ENCODE measurements at places on chromosomes 5 and 9.
A peak's percentile ranks its signal among the peaks of the same experiment; 100 is the strongest.

DNA sequence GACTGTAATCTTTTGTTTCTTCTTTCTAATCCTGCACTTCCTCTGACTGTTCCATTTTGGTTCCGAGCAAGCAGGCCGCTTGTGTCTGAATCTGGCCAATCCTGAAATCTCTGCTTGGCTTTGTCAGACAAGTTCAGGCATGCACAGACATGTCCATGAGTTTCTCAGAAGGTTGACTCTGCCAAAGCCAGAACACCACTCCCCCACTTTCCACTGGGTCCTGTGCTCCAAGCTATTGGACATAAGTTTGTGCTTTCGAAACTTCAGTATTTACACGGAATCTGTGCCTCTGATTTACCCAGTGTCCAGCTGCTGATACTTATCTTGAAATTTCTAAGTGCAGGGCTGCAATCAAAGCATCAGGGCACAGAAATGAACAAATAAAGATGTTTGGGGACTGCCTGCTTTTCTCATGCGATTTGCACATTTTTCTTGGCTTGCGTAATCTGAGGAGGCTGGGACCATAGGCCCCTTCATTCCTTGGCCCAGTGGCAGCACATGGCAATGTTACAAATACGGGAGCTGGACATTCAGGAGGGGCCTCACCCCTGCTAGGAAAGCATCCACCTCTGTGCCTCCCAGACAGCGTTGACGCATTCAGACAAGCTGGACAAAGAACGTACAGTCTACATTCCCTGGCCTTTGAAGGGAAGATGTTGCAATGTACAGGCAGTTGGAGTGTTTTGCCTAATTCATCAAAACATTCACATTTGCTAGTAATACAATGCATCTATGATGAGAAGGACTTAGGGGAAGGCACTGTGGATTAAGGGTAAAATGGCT is 209.2 kb upstream of the PAPPA start:
- no peak for DNase-seq

GRCh38 chr9:137320555-137321384 is 18.7 kb upstream of the NRARP start:
- DNase-seq: no peak

GRCh38 chr5:6722015-6722414 is 8.8 kb downstream of the TENT4A start:
- DNase-seq: no peak

DNA sequence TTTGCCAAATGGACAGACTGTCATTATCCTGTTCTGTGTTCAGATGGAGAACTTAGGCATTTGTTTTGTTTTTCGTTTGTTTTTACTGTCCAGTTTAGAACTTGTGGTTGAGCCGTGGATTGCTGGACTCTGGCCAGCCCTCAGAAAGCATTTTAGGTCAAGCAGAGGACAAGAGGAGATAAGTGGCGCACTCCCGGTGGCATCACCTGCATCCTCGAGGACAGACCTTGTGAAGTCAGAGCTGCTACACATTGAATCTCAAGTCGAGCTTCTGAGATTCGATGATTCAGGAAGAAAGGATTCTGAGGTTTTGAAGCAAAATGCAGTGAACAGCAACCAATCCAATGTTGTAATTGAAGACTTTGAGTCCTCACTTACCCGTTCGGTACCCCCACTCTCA is 8.9 kb downstream of the MTRR start:
- no peak for DNase-seq

- DNase-seq: no peak
These were observed 73.8 kb downstream of the MAPKAP1 start for GRCh38 chr9:125633116-125633745.

DNA sequence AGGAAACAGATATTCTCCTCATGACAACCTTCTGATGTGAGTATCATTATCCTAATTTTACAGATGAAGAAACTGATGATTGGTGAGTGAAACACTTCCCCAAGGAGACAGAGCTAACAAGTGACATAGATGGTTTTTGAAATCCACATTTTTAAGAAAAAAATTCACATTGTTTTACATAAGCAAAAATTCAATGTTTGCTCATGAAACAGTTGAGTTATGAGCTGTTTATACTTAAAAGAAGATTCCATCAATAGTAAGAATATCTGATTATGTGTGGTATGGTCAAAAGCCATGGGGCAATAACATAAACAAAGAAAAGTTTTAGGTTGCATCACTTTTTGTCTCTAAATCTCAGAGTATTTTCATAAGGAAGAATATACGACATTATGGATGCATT is 167.9 kb upstream of the PAPPA start:
- no peak for DNase-seq

- no peak for DNase-seq
These were observed 1.3 kb downstream of the LCP2 start for GRCh38 chr5:170296036-170296934.

DNA sequence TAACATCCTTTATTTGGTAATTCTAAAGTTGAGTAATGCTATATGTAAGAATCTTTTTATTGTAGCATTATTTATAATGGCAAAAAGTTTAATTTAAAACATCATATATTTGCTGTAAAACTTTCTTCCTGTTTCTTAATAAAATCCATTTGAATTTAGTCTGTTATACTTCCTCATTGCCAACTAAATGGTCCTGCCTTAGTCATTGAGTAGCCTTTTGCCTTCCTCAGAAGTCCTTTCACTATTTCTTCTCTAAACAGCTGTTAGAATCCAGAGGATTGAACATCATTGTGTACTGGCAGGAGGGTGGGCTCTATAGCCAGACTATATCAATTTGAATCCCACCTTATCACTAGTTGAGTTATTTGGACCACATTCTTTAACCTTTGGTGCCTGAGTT is 11.0 kb downstream of the SLC44A1 start:
- DNase-seq: no peak

GRCh38 chr9:129602598-129603415 is 18.1 kb downstream of the C9orf50 start:
- DNase-seq: no peak

- DNase-seq: peak; percentile 6
These were observed 97.1 kb downstream of the UNC13B start for GRCh38 chr9:35258660-35259474.

- no peak for DNase-seq
These were observed 128.8 kb downstream of the FBN2 start for GRCh38 chr5:128409166-128409800.

- no peak for DNase-seq
These were observed 177.3 kb downstream of the CDC42SE2 start for GRCh38 chr5:131441184-131441583.

GRCh38 chr5:34639852-34640626 is 16.1 kb upstream of the RAI14 start:
- DNase-seq: no peak

GRCh38 chr9:127862075-127863011 is 7.9 kb upstream of the ENG start:
- DNase-seq: peak; percentile 19

DNA sequence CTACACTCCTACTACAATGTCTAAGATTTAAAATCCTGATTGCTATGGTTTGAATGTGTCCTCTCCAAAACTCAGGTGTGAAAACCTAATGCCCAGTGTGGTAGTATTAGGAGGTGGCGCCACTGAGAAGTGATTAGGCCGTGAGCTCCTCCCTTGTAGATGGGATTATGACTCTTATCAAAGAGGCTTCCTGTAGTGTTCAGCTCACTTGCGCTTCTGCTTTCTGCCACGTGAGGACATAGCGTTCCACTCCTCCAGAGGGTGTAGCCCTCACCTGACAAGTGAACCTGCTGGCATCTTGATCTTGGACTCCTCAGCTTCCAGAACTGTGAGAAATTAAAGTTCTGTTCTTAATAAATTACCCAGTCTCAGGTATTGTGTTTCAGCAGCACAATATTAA is 33.0 kb upstream of the WHRN start:
- DNase-seq: no peak

- no peak for DNase-seq
These were observed 19.7 kb downstream of the TUSC1 start for GRCh38 chr9:25658571-25658970.

GRCh38 chr5:41648996-41649395 is 138.6 kb upstream of the PLCXD3 start:
- DNase-seq: no peak

DNA sequence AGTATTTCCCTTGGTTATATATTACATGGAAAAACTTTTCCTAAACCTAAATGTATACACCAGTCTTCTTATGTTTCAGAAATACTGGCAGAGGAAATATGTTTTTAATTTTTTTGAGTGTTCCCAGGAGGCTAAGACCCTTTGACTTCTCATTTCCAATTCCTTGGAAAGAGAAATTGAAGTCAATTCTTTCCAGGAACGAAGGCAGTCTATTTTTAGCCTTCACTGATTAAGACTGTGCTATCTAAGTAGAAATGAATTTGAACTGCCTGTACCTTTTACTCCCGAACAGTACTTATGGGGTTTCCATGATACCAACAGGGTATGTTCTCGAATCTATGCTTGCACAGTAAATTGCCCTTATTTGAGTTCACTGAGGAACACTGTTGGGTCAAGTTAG is 340.3 kb upstream of the CD180 start:
- no peak for DNase-seq

GRCh38 chr5:45648744-45649143 is 47.4 kb downstream of the HCN1 start:
- DNase-seq: no peak

- DNase-seq: no peak
These were observed 7.6 kb upstream of the HMGCS1 start for GRCh38 chr5:43320846-43321245.

- DNase-seq: no peak
These were observed 248.1 kb upstream of the TAS2R1 start for GRCh38 chr5:9878206-9878605.

DNA sequence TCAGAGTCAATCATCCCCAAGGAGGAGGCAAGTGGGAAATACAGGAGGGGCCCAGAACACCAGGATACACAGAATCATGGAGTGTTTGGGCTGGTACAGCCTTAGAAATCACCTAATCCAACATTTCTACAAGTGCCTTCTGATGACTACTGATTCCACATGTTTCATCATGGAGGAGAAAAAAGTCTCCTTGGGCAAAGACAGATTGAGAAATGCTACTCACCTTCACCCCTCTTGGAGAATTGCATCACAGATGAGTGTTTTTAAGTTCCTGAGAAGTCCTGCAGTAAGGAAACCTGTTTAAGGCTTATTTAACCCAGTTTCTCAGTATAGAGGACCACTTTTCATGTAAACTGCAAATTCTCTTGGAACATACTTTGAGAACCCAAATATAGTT is 2.2 kb upstream of the SLIT3 start:
- DNase-seq: no peak

- DNase-seq: no peak
These were observed 3.4 kb downstream of the PCDHGC5 start for GRCh38 chr5:141492168-141492885.

GRCh38 chr9:110655754-110656641 is 12.6 kb upstream of the MUSK start:
- DNase-seq: no peak

GRCh38 chr5:139746691-139747582 is 48.7 kb upstream of the PSD2 start:
- peak; percentile 53 for DNase-seq

DNA sequence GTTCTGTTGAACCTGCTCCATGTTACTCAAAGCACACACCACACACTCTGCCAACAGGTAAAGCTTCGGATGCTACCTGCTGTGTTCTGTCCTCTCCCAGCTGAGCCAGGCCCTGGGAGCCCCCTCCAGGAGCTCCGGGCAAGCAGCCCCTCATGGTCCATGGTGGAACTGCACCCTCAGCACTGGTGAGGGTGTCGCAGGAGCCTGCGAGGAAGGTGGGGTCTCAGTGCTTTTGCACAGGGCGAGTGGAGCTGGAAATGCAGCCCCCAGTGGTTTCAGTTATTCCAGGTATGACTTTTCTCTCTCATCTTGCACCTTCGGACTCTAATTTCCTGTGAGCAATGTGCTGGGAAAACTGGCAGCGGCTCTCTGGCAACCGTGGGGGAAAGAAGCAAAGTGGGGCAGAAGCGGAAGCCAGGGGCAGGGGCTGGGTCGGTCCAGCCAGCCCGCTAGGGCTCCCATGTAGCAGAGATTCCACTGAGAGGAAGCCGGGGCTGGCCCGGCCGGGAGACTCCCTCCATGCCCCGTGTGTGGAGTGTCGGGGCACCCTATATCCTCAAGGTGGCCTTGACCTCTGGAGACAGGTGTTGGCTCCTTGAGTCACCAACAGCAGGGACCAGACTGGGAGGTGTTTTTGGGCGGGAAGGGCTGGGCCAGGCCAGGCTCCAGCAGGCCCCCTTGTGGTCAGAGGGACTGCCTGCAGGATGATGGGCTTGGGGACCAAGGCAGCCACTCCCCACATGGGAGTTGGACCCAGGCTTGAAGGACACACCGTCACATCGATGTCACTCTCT is 75.6 kb upstream of the PRSS3 start:
- DNase-seq: no peak

- DNase-seq: no peak
These were observed 450.4 kb upstream of the CTNND2 start for GRCh38 chr5:12354686-12355085.

DNA sequence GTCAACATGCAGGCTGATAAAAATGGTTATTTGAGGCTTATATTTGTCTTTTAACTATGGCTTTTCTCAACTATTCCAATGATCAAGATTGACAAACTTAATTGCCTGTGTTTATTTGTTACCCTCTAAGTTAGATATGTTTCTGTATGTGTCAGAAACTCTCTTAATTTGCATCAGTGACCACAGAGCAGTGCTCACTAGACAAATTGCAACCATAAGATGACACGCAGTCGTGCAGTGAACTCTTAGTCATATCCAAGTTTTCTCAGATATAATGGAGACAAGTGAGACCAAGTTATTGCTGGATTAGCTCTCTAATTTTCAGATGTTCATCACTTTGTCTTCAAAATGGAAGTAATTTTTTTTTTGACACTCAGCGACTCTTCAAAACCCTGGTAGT is 342.2 kb upstream of the RFX3 start:
- DNase-seq: no peak

DNA sequence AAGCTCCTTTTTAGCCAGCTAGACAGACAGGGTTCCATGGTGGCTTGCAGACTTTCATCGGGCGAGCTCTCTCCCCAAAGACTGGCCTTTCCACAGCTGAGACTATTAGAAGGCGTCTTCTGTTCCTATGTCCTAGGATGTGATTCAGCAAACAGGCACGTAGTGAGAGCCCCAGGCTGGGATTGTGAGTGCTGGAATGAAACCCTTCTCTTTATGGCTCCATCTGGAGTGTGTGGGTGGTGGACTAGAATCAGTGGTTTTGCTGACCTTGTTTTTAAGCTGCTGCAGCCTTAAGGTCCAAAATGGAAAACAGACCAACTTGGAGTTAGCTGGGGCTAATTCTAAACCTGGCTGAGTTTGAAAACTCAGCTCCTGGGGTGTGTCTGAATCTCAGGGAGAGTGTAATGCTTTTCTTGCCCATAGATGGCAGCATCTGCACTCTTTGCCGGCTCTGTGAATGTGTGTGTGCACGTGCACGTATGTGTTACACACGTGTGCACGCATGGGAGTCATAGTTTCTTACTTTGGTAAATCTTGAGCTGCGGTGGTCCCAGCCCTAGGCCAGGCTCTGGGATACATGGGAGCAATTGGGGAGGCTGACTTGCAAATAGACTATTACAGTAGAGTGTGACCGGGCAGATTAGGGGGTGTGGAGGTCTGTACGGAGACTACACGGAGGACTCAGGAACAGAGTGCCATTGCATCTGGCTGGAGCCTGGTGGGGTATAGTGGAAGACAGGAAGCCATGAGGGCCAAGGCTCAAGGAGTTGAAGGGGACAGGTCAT is 10.7 kb downstream of the GSN start:
- no peak for DNase-seq

Data from stimulated activated CD8-positive, alpha-beta memory T cell treated with anti-CD3 and anti-CD28 coated beads, Interleukin-2, amount 100 ng/mL, for 1 hour (primary cell).